ENCODE measurements at places on chromosomes 3 and 15.

DNA sequence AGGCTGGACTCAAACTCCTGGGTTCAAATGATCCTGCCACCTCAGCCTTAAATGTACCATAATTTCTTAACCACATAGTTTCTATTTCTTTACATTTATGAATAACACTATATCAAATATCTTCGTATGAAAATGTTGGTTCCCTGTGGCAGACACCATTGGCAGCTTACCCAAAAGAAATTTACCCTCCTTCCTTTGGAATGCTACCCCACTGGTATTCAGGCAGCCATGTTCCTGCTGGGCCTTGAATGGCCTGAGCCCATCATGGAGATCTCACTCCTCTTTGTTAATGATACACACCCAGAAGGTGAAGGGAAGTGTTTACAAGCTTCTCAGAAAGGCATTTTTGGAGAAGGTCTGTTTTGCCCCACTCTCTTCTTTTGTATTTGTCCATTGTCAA, 94.3 kb upstream of the RNF7 start:
- DNase-seq = no peak

DNA sequence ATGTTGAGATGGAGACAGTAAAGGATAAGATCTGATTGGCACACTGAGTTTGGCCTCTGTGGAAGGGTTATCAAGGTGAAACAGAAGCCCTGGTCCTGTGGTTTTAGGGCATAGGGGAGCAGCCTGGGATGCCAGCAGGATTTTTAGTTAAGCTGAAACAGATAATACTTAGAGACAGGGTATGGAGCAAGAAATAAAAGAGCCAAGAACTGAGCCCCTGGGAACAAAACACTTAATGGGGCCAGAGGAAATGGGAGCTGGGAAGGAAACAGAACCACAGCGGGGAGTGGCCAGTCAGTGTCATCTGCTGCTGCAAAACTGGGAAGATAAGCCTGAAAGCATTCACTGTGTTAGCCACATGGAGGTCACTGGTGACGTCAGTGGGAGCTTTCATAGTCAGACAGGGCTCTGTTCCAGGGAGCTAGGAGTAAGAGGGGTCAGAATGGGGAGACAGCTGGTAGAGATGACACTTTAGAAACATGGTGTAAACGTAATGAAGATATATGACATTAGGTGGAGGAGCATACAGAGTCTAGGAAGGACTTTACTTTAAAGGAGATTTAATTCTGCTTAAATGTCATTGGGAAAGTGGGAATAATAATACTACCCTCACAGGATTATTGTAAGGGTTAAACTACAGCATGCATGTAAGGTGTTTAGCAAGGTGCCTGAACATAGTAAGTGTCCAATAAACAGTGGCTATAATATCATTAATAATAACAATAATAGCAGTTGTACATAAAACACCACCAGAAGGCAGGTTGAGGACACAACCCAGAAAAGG, 172.7 kb upstream of the CTNNB1 start:
- DNase-seq = no peak

DNA sequence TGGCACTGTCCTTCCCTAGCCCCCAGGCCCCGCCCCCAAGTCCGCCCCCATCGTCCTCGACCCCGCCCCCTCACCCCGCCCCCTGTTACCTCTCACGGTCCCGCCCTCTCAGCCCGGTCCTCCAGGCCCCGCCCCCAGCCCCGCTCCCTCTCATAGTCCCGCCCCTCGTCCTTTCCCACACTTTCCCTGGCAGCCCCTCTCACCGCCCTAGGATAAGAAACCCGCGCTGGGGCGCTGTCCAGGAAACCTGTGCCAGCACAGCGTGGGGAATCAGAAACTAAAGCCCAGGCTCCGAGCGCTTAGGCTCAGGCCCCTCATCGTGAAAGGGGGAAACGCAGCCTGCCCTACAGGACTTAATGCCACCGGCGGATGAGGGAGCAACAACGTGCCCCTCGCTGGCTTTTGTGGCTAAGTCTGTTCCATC, 20.9 kb downstream of the TRPM1 start:
- DNase-seq = peak; percentile 3

DNA sequence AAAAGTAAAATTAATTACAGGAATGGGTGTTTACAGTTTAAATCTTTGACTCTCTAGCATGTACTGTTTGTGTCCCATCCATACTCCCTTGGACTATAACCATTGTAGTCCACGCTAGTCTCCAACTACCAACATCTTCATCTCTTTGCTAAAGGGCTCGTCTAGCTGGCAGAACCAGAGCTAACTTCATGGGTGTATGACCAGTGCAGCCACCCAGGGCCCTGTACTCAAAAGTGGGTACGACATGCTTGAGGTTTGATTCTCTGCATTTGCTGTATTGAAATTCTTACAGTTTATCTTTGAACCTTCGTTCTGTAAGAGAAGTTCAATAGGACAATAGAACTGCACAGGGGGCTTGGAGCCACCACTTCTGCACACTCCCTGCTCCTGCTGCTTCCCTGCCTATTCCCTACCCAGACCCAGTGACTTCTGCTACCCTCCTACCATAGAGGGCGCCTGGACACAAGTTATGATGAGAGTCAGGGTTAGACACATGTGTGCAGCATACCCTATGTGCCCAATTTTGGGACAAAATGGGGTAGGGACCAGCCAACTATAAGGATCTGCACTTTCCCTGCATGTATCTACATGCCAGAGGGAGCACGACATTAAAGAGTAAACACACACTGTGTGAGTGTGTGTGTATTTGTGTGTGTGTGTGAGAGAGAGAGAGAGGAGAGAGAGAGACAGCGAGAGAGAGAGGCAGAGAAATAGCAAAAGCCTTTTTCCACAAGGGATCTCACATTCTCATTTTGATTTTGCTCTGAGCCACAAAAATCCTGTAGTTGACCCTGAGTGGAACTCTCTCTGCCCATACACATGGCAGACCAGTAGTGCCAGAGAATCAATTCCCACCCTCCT, 59.0 kb upstream of the NECTIN3 start:
- no peak for DNase-seq

DNA sequence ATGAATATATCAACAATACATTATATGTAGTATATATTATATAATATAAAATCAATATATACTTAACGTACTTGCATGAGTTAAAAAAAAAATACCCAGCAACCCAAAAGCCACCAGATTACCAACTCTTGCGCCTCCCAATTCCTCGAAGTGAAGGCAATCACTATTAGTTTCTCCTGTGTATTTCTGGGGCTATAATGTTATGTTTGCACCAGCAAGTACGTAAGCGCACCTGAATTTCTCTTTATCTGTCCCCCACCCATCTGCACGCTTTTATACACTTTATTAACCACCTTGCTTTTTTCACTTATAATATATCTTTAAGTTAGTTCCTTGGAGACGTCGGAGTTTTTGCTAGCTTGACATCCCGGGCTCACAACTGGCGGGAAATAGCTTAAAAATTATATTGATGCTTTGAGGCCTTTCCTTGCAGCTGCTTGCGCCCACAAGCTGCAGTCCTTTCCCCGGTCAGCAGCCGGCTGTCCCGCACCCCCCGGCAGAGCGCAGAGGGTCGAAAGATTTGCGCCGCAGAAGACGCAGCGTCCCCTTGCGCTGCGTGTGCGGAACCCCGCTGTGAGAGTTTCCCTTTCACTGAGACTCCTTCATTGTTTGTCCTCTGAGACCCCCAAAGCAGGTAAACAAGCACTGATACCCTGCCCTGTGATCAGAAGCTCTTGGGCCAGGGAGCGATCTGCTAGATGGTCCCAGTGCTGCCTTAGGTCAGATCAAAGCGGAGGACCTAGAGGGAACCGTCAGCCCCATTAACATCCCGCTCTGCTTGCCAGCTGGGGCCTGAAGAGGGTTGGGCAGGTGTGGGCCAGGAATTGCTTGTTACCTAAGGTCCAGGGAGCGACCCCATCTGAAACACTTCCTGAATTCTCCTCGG, 8.9 kb upstream of the EOMES start:
- DNase-seq = no peak

GRCh38 chr3:5058471-5058951, 63.6 kb upstream of the ARL8B start:
- no peak for DNase-seq

GRCh38 chr3:47347217-47347801, 33.5 kb upstream of the PTPN23 start:
- no peak for DNase-seq

GRCh38 chr3:24271228-24271627, 223.4 kb downstream of the THRB start:
- no peak for DNase-seq

DNA sequence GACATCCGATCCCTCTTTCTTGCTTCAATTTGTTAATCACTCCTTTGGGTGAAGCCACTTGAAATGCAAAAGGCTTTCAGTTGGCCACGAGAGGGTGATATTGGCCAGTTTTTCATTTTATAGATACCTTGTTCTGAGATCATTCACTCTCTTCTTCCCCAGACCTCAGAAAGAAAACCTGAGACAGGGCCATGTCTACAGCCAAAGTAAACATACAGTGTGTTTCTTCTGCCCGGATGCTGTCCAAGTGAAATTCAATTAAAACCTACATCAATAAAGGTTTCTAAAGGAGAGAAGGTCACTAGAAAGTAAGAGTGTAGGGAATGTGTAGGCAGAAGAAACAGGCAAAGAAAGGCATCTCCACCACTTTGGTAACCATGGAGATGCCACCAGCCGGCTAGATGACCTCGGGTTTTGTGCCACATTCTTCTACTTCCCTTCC, 39.5 kb upstream of the FMN1 start:
- DNase-seq = no peak

- DNase-seq = no peak
Observed at GRCh38 chr3:110296885-110297284, 774.7 kb upstream of the NECTIN3 start.

- DNase-seq = no peak
Observed at GRCh38 chr15:76514282-76514681, 177.7 kb downstream of the ISL2 start.

GRCh38 chr15:75163150-75163564, 38.5 kb upstream of the C15orf39 start:
- DNase-seq = no peak

- no peak for DNase-seq
Observed at GRCh38 chr15:39898317-39898716, 21.7 kb downstream of the GPR176 start.

- DNase-seq = no peak
Observed at GRCh38 chr15:72536506-72536905, 62.4 kb downstream of the ARIH1 start.

DNA sequence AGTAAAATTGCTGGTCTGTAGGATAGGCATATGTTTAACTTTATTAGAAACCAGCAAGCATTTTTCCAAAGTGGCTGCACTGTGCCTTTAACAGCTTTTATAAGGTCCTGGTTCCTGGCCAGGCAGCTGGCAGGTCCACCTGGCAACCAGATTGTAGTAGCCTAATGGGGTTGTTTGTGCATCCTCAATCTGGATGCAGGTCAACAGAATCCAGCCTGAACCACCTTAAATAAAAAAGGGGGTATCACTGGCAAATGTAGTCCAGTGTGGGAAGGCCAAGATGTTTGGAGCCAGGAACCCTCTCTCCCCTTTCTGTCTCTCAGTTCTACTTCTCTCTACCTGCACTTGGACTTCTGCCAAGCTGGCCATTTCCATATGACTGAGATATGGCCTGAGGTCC, 200.3 kb downstream of the ZNF621 start:
- no peak for DNase-seq

GRCh38 chr3:16907243-16907642, 22.5 kb downstream of the PLCL2 start:
- DNase-seq = no peak

- DNase-seq = no peak
Observed at GRCh38 chr15:87343966-87344365, 912.6 kb downstream of the NTRK3 start.

- no peak for DNase-seq
Observed at GRCh38 chr3:38580450-38581382, 68.8 kb downstream of the SCN5A start.

GRCh38 chr15:85010386-85011159, 28.9 kb downstream of the PDE8A start:
- no peak for DNase-seq

DNA sequence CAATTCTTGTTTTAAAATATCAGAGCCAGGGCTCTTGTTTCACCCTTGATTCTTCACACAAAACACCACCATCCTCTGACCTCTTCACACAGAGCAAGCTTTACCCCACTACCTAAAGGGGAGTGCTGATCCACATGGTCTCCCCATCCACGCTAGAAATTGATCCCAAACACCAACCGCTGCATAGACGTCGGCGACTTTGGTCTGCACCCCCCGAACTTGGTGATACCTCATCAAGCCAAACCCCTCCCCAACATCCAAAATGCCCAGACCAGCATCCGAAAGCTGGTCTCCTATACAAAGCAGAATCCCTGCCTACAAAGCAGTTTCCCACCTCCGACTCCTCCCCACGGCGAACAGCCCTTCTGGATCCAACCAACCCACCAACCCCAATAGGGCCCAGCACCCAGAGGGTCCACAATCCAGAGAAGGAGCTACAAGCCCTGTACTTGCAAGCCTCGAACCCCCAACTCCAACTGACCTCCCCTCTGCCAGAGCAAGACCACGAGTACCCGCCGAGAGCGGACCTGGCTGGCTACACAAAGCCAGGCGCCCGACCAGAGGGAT, 25.8 kb upstream of the MTHFS start:
- no peak for DNase-seq

DNA sequence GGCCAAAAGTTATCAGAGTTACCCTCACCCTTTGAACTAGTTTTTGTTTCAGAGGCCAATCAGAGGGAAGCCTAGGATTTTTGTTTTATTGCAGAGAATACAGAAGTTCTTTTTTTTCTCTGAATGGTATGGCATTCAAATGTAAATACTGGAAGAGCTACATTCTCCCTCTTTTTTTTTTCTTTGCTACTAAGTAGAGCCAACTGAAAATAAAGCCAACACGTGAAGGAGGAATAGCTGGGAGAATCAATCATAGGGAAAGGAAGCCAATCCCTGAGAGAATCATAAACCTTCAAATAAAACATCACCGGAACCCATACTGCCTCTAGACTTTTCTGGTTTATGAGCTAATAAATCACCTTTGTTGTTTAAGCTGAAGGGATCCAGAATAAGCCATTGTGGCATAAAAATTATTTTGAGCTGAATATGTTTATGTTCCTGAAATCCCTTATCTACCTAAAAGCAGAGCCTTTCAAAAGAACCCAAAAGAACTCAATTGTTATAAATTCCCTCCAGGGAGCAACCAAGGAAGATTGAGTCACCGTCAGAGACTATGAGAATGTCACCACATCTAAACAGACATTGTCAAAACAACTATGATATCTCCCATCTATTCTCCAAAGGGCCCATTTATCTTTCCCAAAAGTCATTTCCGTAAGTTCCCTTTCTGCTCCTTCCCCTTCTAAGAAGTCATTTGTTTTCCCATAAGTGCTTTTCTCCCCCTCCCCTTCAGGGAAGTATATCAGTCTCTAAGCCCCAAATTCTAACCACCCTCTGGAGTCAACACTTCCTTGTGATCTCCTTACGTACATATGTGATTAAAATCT, 3.8 kb upstream of the ZNF280D start:
- no peak for DNase-seq

DNA sequence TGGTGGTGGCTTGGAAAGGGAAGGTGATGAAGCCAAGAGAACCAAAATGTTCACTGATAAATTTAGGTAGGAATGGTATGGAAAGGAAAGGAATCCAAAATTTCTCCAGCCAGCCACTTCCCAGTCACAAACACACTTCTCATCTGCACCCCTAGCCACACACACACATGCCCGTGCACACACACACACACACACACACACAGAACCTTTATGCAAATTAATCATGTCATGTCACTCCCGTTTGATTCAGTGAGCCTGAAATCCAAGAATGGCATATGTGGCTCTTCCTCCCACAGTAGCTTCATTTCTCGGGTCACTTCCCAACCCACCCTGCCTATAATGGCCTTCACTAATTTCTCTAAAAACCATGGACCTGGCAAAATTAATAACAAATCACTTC, 3.1 kb upstream of the HLTF start:
- no peak for DNase-seq
